ENCODE measurements at places on chromosomes 11 and 22.

- DNase-seq: no peak
Observed at GRCh38 chr11:29260939-29261705, 755.7 kb downstream of the KCNA4 start.

DNA sequence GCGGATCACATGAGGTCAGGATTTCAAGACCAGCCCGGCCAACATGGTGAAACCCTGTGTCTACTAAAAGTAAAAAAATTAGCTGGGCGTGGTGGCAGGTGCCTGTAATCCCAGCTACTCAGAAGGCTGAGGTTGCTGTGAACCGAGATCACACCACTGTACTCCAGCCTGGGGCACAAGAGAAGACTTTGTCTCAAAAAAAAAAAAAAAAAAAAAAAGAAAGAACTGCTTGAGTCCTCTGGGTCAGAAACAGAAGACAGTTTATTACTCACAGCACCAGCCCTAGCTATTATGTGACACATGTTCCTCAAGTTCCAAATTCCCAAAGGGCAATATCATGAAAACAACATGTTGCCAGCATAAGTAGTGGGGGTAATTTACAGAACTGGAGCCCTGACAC lies 1014.1 kb upstream of the RAG2 start:
- no peak for DNase-seq

GRCh38 chr22:46262449-46263215 lies 511 bp downstream of the PKDREJ start:
- no peak for DNase-seq

- no peak for DNase-seq
Observed at GRCh38 chr11:17883946-17884345, 128.9 kb downstream of the SERGEF start.

DNA sequence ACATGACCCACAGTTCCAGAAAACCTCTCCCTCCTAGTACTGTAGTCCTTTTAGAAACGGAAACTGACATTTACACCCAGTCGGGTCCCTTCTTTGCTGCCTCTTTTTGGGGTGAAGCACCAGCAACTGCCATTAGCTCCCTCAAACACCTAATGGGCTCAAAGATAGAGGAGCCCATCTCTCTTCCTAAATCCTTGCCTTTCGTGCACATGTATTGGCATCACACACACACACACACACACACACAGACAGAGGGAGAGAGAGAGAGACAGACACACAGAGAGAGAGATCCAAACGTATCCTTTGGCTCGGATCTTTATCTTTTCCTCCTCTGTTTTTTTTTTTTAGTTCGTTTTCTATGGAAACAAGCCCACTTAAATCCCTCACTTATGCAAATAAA lies 716 bp downstream of the GRM5 start:
- no peak for DNase-seq

GRCh38 chr22:41425660-41426365 lies 20.8 kb downstream of the TOB2 start:
- no peak for DNase-seq

DNA sequence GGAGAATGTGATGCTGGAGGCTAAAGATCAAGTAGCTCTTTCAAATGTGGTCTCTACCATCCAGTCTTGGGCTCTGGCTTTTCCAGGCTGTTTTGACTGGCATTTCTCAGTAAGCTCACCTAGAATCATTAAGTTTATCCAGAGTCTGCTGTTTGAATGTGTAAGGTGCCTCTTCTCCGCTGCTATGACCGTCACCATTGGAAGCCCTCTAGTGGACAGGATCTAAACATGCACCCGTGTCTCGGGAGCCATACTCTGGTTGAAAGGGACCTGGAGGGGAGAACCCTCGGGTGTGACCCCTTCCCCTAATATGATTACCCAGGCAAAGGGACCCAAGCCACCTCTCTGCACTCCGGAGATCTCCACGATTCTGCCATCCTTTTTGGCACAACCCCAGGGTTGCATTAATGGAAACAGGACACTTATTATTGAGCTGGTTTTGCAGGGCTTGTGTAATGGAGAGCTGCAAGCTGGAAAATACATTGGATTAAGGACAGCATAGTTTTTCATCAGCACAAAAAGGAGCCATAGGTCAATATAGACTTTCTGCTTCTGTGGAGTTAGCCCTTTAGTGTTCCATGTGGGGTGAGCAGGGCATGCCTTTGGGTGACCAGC lies 191.0 kb upstream of the LARGE1 start:
- peak; percentile 13 for DNase-seq

DNA sequence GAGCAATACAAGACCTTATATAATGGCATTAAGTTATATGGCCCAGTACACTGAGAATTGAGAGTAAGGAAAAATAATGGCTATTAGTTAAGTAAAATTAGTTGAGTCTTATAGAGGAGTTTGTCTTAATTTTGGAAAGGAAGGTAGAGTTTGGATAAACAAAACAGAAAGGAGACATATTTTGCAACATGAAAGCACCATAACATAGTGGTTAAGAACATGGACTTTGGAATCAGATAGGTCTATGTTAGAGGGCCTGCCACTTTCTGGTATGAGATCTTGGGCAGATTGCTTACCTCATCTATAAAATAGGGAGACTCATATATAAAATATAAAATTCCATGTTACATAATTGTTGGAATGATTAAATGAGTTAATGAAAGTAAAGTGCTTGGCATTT lies 68.9 kb downstream of the CSTPP1 start:
- no peak for DNase-seq

DNA sequence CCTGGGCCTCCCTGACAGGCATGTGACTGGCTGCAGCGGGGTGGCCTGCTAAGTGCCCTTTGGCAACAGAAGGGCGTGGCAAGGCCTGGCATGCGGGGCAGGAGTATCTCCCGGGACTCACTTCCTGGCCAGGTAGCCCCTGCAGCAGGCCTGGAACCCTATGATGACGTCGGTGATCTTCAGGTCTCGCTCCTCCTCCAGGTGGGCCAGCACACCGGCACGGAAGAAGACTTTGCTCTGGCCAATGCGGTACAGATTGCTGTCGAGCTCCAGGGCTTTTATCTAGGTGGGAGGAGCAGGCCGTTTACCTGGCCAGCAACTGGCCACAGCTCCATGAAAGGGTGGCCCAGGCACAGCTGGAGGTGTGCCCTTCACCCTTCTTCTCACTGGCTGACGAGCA lies 50.9 kb downstream of the APOL1 start:
- DNase-seq: no peak

DNA sequence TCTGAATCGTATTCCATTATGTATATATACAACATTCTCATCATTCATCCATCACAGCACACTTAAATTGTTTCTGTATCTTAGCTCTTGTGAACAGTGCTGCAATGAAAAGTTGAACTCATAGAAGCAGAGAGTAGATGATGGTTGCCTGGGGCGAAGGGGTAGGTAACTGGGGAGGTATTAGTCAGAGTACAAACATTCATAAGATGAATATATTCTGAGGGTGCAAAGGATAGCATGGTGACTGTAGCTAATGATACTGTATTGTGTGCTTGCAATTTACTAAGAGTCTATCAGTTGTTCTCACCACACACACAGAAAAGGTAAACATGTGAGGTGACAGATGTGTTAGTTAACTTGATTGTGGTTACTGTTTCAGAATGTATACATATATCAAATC lies 12.6 kb upstream of the RFPL2 start:
- no peak for DNase-seq

GRCh38 chr22:30704978-30705377 lies 10.3 kb downstream of the OSBP2 start:
- no peak for DNase-seq

DNA sequence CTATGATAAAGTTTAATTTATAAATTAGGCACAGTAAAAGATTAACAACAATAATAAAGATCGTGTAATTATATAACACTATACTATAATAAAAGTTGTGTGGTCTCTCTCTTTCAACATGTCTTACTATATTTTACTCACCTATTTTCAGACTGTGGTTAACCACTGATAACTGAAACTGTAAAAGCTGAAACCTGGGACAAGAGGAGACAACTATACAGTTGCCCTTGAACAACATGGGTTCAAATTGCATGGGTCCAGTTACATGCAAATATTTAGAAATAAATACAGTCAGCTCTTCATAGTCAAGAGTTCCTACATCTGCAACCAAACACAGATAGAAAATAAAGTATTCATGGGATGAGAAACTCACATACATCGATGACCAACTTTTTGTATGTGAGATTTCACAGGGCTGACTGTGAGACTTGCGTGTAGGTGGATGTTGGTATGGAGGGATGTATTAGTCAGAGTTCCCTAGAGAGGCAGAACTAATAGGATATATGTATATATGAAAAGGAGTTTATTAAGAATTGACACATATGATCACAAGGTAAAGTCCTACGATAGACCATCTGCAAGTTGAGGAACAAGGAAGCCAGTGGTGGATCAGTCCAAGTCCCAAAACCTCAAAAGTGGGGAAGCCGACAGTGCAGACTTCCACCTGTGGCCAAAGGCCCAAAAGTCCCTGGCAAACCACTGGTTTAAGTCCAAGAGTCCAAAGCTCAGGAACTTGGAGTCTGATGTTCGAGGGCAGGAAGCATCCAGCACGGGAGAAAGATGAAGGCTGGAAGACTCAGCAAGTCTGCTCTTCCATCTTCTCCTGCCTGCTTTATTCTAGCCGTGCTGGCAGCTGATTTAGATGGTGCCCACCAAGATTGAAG lies 359.5 kb downstream of the INSC start:
- DNase-seq: no peak

DNA sequence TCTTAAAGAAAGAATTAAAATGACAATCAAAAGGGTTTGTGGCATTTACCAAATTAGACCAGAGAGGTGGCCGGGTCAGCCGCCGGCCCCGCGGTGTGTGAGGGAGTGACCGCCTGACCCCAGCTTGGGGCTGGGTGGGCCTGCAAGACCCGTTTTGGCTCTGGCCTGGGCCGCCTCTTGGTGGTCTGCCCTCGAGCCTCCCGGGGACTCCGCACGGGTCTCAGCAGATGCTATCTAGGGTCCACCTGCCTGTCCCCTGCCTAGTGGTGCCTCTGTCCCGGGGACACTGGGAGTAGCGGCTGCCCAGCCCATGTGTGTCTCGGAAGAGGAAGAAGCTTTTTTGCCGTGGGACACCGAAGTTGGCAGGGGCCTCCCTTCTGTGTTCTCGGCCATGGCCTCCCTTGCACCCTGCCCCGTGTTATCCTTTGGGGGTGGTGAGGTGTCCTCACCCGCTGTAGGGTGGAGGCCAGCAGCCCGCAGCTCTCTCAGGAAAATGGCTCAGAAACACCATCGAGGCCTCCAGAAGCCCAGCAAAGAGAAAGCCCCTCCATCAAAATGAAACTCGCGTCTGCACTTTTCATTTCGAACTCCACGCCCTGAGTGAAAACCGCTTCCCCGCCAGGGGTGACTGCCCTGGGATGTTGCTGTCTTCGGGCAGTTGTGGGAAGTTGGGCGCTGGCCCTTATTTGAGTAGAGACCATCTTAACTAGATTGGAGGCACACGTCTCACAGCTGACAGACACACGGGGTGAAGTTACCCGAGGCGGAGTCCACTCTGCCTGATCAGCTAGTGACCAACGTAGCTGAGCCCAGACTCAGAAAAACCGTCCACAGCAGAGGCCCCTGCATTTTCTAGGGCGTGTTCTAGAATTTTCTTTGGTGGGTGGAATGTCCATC lies 8.0 kb downstream of the CCND1 start:
- DNase-seq: no peak

DNA sequence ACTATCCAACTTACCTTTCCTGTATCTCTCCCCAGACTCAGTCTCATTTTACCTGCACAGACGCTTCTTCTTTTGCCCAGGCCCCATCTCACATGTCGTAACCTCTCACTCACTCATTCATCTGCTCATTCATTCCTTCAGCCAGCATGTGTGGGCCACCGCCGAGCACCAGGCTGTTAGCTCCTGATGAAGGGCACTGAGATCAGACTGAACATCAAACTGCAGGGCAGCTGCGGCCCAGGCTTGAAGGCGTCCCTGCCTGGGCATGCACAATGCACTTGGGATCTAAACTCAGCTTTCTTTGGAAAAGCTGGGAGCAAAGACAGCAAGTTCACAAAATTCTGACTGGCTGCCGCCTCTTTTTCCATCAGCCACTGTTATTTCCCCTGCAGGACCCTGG lies 1456.3 kb downstream of the BRD1 start:
- no peak for DNase-seq

GRCh38 chr11:109993786-109994185 lies 99.4 kb upstream of the ZC3H12C start:
- DNase-seq: no peak

GRCh38 chr22:22931557-22932270 lies 44.1 kb downstream of the IGLL5 start:
- no peak for DNase-seq

DNA sequence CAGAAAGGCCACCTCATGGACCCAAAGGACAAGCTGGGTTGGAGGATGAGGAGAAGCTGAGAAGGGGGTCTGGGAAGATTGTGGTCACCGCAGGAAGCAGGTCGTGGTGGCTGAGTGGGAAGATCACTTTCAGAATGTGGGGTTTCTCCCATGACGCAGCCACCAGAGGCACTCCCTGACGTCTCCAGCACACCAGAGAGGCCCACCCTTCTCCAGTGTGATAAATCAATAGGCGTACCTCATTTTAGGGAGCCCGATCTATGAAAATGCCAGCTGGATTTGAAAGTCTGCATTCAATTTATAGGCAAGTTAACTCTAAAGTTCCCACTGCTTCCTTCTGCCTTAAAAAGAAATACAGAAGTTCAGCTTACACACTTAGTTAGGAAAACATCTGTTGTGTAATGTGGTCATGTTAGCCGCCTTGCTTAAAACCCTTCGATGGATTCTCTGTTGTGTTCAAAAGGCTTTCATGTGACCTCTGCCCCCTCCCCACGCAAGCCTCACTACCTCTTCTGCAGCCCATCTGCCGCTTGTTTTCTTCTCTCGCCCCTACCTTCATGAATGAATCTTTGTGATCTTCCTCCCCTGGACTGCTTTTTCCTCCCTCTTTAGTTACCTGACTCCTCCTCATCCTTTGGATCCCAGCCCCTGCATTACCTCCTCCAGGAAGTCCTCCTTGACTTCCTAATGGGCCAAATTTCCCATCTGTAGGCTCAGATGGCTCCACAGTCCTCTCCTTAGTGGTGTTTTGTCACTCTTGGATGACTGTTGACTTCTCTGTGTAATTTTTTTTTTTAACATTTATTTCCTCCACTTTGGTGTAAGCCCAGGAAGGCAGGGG lies 10.7 kb downstream of the TSPAN18 start:
- no peak for DNase-seq

DNA sequence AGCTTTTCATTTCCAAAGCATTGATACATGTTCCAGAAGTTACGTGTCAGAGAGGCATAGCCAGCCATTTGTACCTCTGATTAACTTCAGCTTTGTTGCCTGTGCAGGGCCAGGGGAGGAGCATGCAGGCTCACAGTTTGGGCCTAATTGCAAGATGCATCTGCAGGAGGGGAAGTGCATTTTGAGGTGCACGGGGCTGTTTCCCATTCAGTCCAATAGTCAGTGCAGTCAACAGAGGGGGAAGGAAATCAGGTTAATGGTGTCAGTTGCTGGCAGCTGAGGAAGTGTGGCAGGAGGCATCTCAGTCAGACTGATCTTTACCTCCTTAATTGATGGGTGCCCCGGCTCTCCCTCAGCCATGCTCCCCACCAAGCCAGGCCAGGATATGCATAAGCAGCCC lies 39.3 kb downstream of the ABCC8 start:
- DNase-seq: no peak

DNA sequence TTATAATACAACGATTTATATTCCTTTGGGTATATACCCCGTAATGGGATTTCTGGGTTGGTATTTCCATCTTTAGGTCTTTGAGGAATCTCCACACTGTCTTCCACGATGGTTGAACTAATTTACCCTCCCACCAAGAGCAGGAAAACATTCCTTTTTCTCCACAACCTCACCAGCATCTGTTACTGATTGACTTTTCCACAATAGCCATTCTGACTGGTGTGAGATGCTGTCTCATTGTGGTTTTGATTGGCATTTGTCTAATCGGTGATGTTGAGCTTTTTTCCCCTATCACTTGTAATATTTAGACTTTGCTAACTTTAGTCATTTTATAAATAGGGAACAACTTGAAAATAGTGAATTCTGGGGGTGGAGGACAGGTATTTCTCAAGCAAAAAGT lies 58.1 kb downstream of the PPFIA1 start:
- DNase-seq: no peak

All from KBM-7 (cell line).